ENCODE measurements at places on chromosomes 4 and X. TPM values are rescaled to one million over a fixed set of nuclear protein-coding genes. Genes with fewer than 3 reads are reported as not detected.

- DNase-seq = no peak
Observed at GRCh38 chr4:26307037-26307800, 13.6 kb upstream of the RBPJ start.

DNA sequence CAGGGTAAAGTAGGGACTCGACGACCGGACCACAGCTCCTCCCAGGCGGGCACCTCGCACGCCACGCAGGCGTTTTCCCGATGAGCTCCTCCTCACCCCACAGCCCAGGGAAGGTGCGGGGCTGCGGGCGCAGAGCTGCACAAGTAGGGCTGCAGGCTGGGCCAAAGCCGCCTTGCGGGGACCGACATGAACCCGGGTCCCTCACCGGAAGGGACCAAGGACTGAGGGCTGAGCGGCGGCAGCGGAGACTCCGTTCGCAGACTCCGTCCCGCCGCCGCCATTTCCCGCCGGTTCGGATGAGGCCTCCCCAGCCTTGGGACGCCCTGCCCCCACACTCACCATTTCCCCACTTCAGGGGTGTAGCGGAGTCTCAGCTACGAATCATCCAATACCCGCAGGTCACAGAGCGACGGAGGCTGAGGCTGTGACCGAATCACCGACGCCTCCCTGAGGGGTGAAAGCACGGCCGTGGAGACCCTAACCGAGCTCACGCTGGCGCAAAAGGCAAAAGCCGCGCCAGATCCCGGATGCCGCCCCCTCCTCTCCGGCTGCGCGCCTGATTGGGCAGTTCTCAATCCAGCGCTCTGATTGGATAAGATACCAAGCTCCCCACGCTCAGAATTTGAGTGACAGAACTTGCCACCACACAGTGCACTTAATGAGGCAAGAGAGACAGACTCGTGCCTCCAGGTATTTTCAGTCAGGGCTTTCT, at the start of gene ZNF732:
Gene ZNF732 (minus strand): TSS at position 506 of the 712 bp plus-strand sequence. CDS start 164 bp downstream, at position 342.
- peak; percentile 27 for DNase-seq

DNA sequence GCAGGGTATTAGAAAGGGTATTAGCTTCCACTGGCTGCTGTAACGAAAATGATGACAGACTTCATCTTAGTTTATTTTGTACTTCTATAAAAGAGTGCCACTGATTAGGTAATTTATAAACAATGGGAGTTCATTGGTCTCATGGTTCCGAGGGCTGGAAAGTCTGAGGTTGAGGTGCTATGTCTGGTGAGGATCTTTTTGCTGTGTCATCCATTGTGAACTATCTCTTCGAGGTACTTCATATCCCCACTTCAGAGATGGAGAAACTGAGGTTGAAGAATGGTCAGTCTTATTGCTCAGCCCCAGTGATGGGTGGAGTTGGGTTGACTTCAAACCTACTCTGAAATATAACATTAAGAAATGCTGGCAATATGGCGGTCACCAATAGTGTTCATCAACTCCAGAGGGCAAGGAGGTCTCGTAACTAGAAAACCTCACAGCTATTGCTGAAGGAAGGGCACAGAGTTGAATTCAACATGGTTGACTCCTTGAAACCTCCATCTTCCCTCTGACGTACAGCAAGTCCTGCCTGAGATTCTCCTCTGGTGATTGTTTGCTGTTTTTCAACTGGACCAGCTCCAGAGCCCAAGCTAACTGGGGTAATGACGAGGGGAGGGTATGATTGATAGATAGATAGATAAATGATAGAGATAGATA, 53.6 kb upstream of the SHOX start:
- DNase-seq = no peak

Gene ARHGAP24
- 6.0 TPM for total RNA-seq

GRCh38 chr4:89598602-89599001, 238.4 kb downstream of the SNCA start:
- no peak for DNase-seq

- no peak for DNase-seq
Observed at GRCh38 chr4:177228599-177228998, 81.1 kb upstream of the NEIL3 start.

Gene TKTL2
- total RNA-seq = not detected

DNA sequence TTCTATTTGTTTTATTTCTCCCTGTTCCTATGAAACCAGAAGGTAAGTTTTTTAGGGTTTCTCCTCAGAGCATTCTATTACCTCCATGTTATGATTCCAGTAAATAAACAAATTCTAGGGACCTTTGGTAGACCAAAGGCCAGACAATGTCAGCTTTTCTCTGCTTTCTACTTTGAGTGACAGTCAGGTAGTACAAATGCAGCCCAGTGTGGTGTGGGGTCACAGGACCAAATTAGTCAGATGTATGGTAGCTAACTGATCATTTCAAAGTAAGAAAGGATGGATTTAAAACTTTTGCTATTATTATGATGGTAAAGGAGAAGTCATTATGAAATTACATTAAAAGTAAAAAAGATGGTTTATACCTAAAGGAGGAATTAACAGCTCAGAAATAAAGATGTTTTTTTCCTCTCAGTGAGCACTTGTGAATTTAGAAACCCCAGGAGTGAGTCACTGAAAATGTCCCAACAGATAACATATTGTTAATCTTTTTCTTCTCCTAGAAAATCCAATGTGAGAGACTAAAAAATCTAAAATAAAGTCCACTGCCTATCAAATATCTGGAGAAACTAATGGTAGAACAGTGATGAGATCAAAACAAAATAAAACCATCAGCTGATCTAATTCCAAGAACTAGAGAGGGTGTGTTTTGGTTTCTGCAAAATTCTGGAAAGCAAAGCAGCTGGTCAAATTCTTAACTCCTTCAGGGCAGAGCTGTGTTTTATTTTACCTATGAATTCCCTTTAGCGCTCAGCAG, 16.6 kb upstream of the KLHL2 start:
- DNase-seq = no peak

DNA sequence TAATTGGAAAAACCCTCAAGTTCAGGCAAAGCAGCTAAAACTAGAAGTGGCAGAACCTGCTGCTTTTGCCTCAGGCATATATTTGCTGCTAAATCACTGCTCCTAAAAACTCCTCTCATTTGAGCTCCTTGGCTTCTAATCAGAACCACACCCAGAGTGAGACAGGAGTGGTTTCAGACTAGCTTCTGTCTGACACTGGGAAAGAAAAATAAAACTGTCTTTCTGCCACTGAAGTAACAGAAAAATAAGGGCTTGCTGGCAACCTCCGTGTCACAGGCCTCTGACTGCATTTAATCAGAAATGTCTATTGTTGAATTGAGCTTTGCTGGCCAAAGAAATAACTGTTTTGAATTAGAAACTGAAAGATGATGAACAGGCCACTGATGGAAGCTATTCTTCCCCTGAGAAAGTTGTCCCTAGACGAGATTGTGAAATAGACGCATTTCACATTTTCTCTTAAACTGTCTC, 52.1 kb upstream of the RAP2C start:
- DNase-seq = no peak

DNA sequence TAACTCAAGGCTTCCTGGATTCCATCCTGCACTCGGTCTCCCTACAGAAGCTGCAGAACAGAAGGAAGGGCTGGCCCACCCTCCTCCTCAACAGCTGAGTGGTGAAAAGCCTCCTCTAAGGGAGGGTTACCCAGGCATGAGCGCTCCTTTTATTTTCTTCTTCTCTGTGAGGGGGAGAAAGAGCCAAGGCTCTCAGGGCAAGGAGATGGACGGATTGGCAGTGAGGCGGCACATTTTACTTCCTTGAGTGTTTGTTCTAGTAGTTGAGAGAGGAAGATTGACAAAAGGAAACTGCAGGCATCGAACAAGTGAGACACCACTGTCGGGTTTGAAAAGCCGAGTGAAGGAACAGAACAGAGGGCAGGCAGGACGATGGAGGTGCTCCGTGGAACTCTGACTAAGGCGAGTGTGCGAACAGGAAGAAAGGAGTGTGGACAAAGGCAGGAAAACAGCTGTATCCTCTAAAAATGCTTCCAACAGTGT, 38.4 kb upstream of the STS start:
- no peak for DNase-seq

Gene MAGEA11
- not detected for total RNA-seq

- no peak for DNase-seq
Observed at GRCh38 chrX:110511238-110511637, 152.6 kb downstream of the RTL9 start.

DNA sequence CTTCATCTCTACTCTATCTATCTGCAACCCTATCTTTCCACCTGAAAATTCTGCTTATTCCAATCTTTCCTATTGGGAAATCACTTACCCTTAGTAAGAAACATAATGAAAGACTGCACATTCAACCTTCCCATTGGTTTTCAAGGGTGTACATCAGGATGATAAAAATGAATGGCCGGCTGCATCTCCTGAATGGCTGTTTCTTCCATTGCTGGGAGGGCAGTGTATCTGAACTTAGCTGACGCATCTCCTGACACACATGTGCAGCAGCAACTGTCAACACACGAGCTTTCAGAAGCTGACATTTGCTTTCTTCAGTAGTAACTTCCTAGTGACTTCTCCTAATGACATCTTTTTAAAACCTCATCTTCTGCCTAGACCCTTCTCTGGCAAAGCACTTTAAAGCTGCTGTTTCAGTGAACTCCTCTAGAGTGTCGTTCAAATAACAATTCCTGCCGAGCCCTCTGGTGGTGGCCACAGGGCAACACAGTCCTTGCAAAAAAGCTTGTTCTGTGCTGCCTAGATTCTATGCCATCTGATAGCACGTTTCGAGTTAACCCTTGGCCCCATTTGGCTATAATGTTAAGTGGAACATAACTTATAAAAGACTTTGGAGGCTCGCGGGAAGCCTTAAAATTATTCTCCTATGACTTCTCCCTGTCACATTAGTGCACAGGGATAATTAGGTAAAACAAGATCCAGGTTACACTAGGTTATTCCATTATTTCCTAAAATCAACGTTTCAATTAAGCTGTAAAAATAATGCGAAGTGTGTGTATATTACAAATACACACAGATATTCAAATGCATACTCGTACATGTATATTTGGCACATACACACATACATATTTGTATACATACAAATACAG, 2340.7 kb downstream of the PCDH7 start:
- DNase-seq = peak; percentile 27

Gene ZCCHC18
- 0.24 TPM for total RNA-seq

- DNase-seq = no peak
Observed at GRCh38 chr4:20576861-20577260, 123.4 kb upstream of the PACRGL start.

- DNase-seq = peak; percentile 28
Observed at GRCh38 chr4:40247350-40247749, 50.5 kb downstream of the RHOH start.

DNA sequence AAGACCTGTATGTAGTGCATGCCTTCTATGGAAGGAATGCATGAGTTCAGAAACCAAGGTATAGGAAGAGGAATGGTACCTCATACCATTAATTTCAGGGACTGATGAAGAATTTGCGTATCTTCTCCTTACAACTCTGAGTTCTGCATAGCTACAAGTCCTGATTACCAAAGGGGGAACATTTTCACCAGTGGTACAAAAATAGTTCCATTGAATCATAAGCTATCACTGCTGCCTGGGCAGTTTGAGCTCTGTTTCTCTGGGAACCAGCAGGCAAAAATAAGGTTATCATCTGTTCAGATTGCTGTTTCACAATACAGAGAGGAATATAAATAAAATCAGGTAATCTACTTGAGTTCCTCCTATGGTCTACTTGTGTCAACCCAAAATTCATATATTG, 77.9 kb upstream of the GNPDA2 start:
- DNase-seq = no peak

DNA sequence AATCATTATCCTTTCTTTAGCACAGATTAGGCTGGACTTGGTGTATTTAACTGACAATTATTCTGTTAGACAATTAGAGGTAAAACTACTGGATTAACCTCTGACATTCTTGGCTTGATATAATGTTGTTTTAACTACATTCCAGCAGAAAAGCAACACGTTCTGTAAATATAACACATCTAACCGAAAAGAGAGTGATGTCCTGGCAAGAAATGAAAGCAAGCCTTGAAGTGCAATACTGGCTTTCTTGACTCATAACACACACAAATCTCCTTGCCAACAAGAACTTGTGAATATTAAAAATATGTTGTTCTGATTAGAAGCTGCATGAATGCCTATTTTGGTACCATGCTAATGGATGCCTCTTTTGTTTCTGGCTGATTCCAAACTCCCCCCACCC, 76.4 kb downstream of the EFHC2 start:
- no peak for DNase-seq

Gene CLRN2
- total RNA-seq = not detected

Gene F8A2
- total RNA-seq = not detected

DNA sequence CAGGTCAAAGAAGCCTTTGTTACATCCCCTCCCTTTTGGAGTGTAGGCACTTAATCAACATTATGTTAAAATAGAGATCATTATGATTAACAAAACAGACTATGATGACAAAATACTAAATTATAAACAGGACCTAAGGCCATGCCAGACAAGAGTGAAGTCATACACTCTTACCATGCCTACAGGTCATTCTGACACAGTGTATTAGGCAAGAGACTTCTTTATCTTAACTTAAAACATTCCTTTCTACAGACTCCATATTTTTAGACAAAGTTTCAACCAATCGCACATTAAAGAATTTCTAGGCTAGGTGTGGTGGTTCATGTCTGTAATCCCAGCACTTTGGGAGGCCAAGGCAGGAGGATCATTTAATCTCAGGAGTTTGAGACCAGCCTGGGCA, 128.6 kb upstream of the SLC34A2 start:
- DNase-seq = no peak

- DNase-seq = no peak
Observed at GRCh38 chrX:38634665-38635064, 73.3 kb downstream of the TSPAN7 start.

DNA sequence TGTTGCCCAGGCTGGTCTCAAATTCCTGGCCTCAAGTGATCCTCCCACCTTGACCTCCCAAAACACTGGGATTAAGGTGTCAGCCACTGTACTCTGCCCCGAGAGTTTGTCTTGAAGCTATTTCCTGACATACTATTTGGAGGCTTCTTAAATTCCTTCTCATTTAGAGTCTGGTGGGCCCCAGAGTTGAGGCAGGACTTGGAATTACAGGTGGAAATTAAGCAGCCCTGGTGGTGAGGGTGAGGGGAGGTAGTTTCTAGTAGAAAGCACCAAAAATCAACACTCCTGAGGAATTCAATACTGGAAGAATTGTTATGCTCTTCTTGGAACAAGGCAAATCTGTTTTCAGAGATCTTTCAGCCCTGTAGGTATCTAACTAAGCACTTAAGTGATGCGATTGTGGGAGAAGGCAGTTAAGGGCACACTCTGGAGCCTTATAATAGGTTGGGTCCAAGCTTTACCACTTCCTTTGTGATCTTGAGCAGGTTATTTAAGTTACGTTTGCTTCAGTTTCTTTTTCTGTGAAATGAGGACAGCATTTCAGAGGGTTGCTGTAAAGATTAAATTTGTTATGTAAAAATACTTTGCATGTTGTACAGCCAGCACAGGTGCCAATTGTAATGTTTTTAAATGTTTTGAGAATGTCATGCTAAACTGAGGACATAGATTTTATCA, 200.7 kb downstream of the SOWAHB start:
- no peak for DNase-seq

DNA sequence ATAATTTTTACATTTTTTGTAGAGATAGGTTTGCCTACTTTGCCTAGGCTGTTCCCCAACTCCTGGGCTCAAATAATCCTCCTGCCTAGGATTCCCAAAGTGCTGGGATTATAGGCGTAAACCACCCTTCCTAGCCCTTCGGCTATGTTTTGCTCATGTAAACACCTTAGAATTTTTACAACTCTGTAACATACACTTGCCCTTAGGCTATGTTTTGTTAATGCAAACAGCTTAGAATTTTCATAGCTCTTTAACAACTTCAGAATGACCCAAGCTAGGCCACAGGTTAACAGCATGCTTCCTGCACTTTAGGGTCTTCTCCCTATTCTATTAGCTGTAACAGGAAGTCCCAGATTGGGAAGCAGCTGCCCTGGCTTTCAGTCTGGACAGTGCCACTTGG, 24.2 kb downstream of the KLHL15 start:
- no peak for DNase-seq
